Spinal cord (tissue), 10 donors: ENCODE measurements at places on chromosomes 3 and 15.

DNA sequence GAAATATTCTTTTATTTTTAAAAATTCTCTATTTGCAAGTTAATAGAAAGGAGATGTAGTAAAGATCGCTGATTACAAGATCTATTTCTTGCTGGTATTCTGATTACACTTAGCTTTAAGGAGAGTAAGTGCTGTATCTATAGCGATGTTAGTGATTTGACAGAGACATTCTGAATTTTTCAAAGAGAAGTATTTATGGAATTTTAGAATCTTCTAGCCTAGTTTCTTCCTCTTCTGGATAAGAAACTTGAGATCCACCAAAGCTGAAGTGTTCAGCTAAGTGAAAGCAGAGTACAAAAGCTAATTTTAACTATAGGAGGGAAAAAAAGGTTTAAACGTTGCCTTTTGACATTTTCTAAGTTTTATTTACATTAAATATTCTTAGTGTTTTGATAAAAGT, 72.1 kb upstream of the RARB start:
- DNase-seq = no peak

DNA sequence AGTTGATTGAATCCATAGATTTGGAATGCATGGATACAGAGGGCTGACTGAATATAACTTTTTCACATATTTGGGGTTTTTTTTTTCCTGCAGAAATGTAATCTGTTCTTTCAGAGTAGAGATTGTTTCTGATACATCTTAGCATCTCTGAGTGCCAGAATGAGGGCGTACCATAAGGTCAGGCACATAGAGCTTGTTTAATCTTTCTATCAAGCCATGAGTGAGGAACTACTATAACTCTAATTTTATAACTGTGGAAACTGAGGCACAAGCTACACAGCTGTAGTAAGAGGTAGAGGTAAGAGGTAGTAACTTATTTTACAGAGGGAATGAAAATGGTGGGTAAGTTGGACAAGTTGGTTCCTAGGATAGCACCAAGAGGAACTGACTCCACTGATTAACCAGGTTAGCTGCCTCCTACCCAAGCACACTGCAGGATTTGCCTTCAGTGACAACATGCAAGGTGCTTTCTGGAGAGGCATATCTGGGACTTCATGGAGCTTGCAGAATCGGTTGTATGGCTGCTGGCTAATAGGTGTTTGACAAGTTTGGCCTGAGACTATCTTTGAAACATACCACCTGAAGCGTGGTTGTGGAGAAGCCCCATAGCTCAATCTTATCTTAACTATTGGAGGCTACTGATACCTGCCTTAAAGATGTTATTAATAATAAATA, 23.5 kb upstream of the HACD2 start:
- DNase-seq = no peak

DNA sequence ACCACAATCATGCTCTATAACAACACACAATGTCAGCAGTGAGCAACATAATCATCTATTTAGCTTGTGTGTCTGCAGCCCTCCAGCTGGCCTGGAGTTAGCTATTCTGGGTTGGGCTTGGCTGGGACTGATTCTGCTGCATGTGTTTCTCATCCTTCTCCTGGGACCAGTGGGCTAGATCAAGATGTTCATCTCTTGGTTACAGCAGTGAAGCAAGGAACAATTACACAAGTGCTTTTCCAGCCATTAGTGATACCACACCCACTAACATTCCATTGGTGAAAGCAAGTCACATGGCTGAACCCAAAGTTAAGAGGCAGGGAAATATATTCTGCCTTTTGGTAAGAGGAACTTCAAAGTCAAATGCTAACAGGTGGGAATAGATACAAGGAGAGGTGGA, 14.6 kb downstream of the NUDT16 start:
- no peak for DNase-seq

GRCh38 chr3:133191818-133192217, 153.6 kb downstream of the TMEM108 start:
- no peak for DNase-seq
